ENCODE measurements at places on chromosomes 1 and 21. TPM values are rescaled to one million over a fixed set of nuclear protein-coding genes. Genes with fewer than 3 reads are reported as not detected.

CFAP107 gene
- total RNA-seq = 0.27 TPM

- no peak for DNase-seq
Measured at GRCh38 chr1:77975907-77976306, 3.0 kb downstream of the FUBP1 start.

TCP10L gene
- total RNA-seq = not detected

- DNase-seq = peak; percentile 82
Measured at GRCh38 chr1:29557701-29558600, 321.6 kb downstream of the PTPRU start.
